ENCODE measurements at places on chromosomes 3 and 15.

GRCh38 chr3:141969711-141970110, 93.3 kb downstream of the ATP1B3 start:
- no peak for DNase-seq

DNA sequence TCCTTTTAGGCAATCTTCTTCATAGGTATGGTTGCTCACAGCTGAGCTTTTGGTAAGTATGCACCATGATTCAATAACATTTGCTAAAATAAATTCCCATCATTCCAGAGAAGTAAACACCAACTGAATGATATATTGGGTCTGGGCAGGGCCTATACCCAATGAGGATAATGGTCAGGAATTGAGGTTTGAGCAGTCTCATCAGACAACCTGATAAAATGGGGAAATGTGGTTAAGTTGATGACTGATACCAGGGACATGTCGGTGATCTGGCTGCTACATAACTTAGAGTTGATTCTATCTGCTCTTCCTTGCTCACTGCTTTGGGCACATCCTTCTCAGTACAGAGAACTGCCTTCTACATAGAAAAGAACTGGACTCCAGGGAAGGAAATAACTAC, 92.9 kb downstream of the GPR156 start:
- DNase-seq: peak; percentile 63

GRCh38 chr15:97708252-97708651, 252.3 kb upstream of the ARRDC4 start:
- DNase-seq: no peak

- no peak for DNase-seq
Measured at GRCh38 chr3:188780193-188781147, 391.3 kb upstream of the TPRG1 start.

GRCh38 chr3:112769286-112769978, 77.2 kb downstream of the CD200R1L start:
- no peak for DNase-seq

DNA sequence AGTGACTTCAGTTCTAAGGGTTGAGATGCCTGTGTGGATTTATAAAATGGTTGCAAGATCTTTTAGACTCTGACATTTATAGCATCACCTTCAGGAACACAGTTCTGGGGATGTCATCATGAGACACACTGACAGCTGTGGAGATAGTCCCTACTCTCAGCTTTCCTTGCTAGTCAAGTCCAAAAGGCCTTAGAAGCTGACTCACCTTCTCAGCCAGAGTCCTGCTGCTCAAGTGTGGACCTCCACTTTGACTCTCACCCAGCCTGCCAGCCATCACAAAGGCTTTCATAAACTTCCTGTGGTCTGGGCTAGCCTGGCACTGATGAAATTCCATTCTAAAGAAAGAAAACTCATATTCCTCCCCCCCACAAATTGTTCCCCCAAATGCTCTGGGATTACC, 44.8 kb downstream of the TMEM39A start:
- DNase-seq: peak; percentile 19

DNA sequence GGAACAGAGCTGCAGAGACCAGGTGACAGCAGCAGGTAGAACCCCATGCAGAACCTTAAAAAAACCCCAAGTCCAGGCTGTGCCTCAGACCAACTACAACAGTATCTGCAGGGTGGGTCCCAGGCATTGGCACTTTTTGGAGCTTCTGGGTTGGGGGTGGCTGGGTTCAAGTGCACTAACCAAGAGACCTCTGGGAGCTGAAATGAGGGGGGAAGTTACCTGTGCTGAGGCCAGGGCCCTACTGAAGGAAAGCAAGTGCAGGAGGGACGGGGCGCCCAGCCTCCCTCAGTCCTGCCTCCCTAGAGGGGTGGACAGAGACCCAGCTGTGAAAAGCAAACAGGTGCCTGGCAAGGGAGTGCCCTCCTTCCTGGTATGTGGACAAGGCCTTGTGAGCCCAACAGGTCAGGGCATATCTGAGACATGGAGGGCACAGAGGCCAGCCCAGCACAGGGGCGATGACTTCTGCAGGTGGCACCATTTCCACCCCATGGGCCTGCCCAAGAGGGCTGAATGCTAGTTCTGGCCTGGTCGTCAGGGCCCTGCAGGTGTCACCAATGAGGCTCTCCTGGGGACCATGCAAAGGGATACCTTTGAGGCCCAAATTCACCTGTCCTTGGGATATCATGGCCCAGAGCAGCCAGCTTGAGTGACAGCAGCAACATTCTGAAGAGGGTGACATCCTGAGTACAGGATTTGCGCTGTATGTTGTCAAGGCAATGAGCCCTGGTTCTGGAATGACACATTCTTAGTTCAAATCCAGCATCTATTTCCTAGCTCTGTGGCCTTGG, 18.7 kb downstream of the CTSH start:
- no peak for DNase-seq

DNA sequence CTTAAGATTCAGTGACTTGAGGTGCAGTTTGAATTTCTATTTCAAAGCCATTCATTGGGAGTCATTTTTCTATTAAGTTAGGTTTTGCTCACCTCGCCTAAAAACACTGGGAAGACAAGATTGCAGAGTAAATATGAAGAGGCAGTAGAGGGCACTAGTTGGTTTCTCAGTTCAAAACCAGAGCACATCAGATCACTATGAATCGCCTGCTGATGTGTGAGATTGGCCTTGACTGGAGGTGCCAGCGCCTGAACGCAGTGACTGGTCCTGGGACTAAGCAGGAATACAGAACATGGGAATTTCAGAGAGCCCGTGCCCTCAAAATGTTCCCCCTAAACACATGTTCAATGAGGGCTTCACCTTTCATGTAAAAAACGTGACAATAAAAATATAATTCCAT, 229.0 kb downstream of the ITPR1 start:
- DNase-seq: peak; percentile 70

DNA sequence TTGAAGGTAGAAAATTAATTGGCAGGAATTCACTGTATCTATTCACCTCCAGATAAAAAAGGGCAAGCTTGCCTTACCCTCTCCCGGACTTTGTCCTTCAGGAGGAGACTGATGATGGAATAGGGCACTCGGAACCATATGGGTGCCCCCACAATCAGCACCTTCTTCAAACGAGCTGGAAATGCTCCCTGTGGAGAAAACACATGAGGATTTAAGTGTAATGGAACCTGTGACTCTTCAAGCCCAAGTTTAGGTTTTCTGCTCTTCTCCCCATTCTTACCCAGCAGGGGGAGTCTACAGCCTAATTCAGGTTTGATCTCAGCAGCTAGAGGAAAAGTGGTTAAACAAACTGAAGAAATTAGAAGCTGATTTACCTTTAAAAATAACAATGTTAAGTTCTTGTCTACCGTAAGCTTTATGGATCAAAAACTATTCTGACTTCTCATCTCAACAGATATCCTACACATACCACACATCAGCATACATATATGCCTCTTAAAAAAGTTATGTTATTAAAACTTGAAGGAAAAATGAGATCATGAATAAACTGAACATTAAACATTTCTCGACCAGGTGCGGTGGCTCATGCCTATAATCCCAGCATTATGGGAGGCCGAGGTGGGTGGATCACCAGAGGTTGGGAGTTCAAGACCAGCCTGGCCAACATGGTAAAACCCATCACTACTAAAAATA, 57.5 kb upstream of the SIN3A start:
- DNase-seq: peak; percentile 25

DNA sequence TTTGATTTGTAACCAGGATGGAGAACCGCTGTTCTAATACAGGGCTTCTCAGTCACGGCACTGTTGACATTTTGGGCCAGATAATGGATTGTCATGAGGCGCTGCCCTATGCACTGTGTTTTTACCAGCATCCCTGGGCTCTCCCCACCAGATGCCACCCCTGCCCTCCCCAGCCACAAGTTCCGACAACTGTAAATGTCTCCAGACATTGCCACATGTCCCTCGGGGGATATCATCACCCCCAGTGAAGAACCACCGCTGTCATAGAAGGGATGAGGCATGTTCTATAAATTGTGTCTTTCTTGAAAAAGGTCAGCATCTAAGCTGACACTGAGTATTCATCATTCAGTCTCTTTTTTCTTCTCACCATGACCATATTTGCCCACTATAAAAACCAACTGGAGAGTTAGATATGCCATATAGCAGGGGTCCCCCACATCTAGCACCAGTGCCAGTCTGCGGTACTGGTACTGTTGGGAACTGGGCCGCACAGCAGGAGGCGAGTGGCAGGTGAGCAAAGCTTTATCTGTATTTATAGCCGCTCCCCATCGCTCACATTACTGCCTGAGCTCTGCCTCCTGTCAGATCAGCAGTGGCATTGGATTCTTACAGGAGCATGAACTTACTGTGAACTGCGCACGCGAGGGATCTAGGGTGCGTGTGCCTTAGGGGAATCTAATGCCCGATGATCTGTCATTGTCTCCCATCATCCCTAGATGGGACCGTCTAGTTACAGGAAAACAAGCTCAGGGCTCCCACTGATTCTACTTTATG, 260.5 kb upstream of the ST8SIA2 start:
- no peak for DNase-seq
